ENCODE measurements at places on chromosomes 1 and 21. TPM values are rescaled to one million over a fixed set of nuclear protein-coding genes. Genes with fewer than 3 reads are reported as not detected.
A peak's percentile ranks its signal among the peaks of the same experiment; 100 is the strongest.

DNA sequence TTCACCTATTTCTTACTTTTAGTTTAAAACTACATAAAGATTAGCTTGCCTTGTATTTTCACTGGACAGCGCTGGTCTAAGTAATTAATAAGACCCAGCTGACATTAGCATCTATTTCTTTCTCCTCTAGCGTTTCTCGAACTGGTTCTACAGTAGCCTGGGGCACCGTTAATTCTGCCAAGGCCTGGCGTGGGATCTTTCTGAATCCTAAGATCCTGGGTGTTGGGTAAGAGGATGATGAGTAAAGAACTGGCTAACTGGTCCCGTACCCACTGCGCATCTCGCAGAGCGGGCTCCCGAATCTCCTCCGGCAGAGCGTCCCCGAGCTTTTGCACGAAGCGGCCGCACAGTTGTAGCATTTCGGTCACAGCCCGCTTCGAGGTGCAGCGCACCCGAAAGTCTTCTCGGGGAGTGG, 309 bp downstream of the NSL1 start:
- DNase-seq = no peak

The CDC14A gene
- 15.5 TPM for total RNA-seq

DNA sequence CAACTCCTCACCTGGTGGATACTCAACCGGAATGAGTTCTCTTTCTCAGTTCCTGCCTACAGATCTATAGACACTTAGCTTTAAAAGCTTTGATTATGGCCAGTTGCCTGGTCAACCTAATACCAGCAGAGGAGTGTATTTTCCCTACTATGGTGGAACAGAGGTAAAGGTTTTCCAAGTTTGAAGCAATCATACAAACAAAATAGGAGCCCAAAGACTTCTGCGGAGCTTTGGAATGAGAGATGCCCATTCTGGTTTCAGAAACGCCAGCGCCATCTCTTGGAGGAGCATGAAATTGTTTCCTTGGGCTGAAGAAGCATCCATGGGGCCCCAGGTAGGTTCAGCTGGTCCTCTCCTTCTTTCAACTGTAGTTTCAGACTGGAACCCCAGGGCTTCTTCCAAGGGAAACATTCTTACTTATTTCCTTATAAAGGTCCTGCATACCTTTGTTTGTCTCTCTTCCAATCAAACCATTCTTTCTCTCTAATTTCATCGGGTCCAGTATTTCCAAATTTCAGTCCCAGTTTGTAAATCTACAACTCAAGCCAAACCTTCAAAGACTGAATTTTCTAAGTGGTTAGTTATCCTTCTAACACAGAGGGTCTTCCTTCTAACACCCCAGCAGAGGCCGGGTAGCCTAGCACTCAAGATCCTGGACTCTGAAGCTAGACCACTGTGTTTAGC, 95.9 kb downstream of the KCNJ15 start:
- DNase-seq = peak; percentile 52

- no peak for DNase-seq
Observed at GRCh38 chr1:234507626-234508387, 28.8 kb upstream of the TARBP1 start.

The PPM1J gene
- 2.1 TPM for total RNA-seq
